ENCODE measurements at places on chromosomes 3 and 15. TPM values are rescaled to one million over a fixed set of nuclear protein-coding genes. Genes with fewer than 3 reads are reported as not detected.

GRCh38 chr3:126663750-126664149, 8.8 kb upstream of the TXNRD3 start:
- DNase-seq, result no peak

The SEMA5B gene
- total RNA-seq, result 1.1 TPM

GRCh38 chr15:93882141-93882540, 349.2 kb upstream of the MCTP2 start:
- no peak for DNase-seq

GRCh38 chr15:63992300-63992699, 54.0 kb downstream of the DAPK2 start:
- DNase-seq, result no peak

GRCh38 chr3:101963902-101964362, 114.6 kb downstream of the NFKBIZ start:
- no peak for DNase-seq

GRCh38 chr3:177679568-177680471, 482.5 kb upstream of the TBL1XR1 start:
- no peak for DNase-seq

- no peak for DNase-seq
Measured at GRCh38 chr3:183285828-183286457, 32.9 kb downstream of the B3GNT5 start.

The DNAH1 gene
- total RNA-seq, result 6.0 TPM

GRCh38 chr3:115169808-115170207, 22.7 kb upstream of the ZBTB20 start:
- DNase-seq, result no peak

GRCh38 chr3:162610261-162610660, 1113.7 kb downstream of the OTOL1 start:
- DNase-seq, result no peak

GRCh38 chr3:176848431-176849214, 348.7 kb downstream of the TBL1XR1 start:
- DNase-seq, result no peak

DNA sequence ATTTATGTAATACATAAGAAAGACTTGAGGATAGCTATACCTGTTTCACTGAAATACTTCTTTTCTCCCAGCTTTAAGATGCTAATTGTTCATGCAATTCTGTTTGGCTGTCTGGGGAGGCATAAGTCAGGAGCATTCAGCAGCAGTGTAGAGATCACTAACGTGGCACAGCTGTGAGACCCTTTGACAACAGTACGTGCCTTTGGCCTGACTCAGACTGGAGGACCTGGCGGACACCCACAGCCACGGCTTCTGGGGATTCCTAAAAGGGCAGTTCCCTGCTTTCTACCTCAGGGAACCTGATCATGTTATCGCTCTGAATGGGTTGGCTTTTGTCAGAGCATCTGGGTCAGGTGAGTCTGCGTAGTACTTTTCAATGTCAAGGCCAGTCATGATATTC, 295.0 kb upstream of the ICE2 start:
- no peak for DNase-seq

- DNase-seq, result no peak
Measured at GRCh38 chr3:132225664-132226063, 91.5 kb upstream of the ACP3 start.

GRCh38 chr15:33985287-33985686, 17.0 kb downstream of the CHRM5 start:
- DNase-seq, result no peak

DNA sequence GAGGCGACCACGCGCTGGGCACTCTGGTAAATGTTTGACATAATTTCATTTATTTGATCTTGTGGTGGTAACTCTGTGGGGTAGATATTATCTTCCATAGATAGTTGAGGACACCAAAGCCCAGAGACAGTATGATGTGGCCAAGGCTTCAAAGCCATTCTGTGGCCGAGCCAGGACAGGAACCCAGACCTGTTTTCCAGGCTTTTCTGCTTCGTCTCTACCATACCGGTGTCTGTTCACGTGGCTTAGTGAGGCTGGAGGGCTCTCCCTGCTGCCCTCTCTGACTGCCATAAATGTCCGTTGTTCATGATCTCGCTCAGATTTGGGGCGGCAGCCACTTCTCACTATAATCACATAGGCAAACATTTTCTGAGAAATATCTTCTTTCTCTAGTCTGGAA, 134.7 kb downstream of the PEX5L start:
- DNase-seq, result no peak

DNA sequence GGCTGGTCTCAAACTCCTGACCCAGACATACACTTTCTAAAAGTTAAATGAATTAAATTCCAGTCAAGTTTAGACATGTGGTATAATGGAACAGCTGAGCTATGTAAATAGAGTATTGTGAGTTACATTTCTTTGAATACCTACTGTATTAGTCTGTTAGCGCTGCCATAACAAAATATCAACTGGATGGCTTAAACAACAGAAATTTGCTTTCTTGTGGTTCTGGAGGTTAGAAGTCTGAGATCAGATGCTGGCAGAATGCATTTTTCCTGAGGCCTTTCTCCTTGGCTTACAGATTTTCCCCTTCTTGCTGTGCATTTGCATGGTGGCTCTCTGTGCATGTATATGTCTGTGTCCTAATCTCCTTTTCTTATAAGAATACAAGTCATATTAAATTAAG, 101.5 kb upstream of the TGFBR2 start:
- DNase-seq, result no peak

GRCh38 chr3:124663690-124664089, 66.6 kb upstream of the UMPS start:
- no peak for DNase-seq

The ARHGAP31 gene
- total RNA-seq, result 3.6 TPM

The CGNL1 gene
- total RNA-seq, result 31.9 TPM

- no peak for DNase-seq
Measured at GRCh38 chr15:81113861-81114291, 20.2 kb upstream of the CFAP161 start.

The CAMK2N2 gene
- total RNA-seq, result not detected

- DNase-seq, result no peak
Measured at GRCh38 chr3:24714436-24714835, 219.8 kb upstream of the THRB start.

The GRAMD2A gene
- not detected for total RNA-seq

DNA sequence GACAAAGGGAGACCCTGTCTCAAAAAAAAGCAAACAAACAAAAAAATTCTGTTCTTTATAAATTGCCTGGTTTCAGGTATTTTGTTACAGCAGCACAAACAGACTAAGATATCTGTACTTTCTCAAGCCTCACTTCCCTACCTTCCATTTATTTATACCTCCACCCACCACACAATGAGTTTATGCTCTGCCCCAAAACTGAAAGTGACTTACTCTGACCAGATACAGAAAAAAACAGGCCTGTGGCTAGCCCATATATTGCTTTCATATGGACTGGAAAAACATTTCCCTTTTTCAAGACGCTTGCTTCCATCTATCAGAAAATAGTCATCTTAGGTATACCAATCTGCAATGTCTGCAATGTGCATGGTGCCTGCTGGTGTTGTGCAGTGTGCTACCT, 8.7 kb upstream of the GPD1L start:
- DNase-seq, result no peak

The C2CD4A gene
- total RNA-seq, result under 0.01 TPM

- no peak for DNase-seq
Measured at GRCh38 chr3:171088496-171088895, 62.0 kb upstream of the SLC2A2 start.

The CBLB gene
- 22.8 TPM for total RNA-seq

DNA sequence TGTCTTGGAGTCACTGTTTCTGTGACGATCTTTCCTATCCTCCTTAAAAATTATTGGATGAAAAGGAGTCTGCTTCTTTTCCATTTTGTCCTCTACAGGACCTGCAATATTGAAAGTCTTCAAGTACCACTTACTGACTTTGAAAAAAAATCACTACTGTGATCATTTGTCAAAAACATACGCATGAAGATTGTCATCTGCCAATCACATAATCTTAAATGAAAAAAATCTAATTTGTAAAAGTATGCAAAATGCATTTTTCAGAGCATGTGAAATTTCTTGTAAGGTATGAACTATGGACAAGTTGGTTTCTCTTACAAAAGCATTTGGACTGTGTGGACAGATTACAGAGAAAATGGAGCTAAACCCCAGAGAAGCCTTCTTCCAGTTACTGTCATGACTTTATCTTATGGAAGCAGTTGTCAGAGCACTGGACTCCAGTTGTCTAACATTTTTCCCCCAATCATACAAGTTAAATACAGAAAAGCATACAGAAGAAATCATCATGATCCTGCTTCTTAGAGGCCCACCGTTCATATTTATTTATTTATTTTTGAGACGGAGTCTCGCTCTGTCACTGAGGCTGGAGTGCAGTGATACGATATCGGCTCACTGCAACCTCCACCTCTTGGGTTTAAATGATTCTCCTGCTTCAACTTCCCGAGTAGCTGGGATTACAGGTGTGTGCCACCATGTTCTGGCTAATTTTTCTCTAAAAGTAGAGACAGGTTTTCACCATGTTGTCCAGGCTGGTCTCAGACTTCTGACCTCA, 3.4 kb upstream of the PXK start:
- DNase-seq, result no peak

DNA sequence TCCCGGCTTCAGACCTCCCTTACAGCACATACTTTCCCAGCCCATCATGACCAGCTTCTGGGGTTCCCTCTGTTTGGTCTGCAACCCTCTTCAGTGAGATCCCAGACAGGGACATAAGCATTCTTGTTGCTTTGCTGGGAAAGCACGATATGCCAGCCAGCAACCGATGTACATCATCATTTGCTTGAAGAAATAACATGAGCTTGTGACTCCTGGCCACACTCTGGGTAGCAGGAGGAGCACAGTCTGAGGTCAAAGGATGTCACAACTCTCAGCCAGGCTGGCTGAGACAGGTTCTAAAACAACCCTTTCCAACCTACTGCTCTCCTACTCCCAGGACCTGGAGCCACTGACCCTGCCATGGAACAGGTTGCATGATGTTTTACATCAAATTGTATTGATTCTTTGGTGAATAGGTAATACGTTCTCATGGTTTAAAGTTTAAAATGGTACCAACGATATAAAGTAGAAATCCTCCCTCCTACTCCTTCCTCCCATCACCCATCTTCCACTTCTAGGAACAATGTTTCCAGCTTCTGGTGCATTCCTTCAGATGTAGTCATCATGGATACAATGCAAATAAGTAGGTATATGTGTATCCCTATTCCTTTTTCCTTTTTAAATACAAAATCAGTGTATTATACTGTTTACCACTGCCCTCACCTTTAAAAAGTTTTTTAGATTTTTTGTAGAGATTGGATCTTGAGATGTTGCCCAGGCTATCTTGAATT, 190.3 kb downstream of the OPA1 start:
- no peak for DNase-seq

DNA sequence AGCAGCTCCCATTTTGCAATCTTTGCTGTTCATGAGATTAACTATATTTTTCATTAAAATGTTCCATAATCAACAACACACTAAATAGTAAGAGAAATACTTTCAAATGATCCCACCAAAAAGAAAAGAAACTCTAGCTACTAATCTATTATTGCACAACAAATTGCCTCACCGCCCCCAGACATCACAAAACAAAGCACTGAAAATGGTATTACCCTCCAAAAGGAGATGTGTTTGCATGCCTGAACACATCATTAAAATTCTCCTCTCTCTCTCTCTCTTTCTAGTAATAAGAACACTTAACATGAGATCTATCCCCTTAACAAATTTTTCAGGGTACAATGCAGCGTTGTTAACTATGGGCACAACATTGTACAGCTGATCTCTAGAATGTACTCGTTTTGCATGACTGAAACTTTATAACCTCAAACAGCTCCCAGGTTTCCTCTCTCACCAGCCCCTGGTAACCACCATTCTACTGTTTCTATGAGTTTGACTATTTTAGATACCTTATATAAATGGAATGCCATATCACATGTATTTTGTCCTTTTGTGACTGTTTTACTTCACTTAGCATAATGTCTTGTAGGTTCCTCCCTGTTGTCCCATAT, 33.1 kb downstream of the WNT5A start:
- no peak for DNase-seq

The GP9 gene
- not detected for total RNA-seq

- DNase-seq, result no peak
Measured at GRCh38 chr3:126521122-126521891, 2.6 kb upstream of the CHST13 start.

- no peak for DNase-seq
Measured at GRCh38 chr15:48842501-48842900, 31.6 kb upstream of the CEP152 start.

DNA sequence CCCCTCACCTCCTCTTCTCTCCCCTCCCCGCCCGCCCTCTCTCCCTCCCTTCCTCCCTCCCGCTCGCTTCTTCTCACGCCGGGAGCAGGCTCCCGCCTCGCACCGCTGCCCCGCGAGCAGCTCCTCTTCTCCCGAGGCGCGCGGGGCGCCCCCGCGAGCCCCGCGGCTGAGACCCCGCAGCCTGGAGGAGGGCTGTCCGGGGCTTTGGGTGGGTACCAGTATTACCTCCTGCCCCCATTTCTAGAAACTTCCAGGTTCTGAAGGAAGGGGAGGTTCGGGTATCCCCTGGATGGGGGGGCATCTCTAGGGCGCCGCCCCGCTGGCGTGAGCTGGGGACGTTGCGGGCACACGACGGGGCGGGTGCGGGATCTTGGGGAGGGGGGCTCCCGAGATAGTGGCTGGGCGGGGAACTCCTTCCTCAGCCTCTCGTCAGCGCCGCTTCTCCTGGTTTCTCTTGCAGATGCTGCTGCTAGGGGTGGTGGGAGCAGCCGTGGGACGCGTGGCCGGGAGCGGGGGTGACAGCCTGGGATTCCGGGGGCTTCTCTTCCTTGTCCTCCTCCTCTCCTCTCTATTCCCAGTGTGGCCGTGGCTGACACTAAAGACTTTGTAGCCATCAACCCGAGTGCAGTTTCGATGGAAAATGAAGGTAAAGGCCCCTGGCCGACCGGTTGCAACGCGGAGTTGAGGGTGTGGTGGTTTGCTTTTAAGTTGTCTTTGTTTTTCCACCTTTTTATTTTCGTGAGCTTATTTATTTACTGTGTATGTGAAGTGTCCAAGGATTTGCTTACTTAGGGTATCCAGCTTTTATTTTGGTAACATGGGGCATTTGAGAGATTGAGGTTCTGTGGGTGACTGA, 474 bp downstream of the ATP2C1 start:
- peak; percentile 64 for DNase-seq
